Astrocyte (in vitro differentiated cells and primary cell): ENCODE measurements at places on chromosomes 16 and 17. TPM values are rescaled to one million over a fixed set of nuclear protein-coding genes. Genes with fewer than 3 reads are reported as not detected.

DNA sequence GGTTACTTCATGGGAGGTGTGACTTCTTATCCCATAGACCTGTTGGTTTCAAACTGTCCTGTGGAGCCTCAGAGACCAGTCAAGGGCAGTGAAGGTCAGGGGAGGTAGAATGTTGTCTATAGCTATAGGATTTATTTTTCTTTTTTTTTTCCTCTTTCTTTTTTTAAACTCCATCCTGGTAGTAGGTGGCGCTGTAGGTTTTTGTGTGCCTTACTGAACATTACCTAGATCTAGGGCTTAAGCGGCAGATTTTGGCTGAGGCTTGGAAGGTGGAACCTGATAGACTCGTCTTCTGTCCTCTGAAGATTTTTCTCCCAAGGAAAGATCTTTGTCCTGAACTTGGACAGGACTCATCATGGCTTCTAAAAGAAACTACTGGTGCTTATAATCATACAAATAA is 8.2 kb upstream of the LASP1NB start:
- DNase-seq = no peak

The ASIC2 gene
- total RNA-seq = 0.36 TPM in 1 of 2 replicates, not detected in the other

GRCh38 chr16:74651841-74652240 is 14.8 kb downstream of the RFWD3 start:
- DNase-seq = no peak

DNA sequence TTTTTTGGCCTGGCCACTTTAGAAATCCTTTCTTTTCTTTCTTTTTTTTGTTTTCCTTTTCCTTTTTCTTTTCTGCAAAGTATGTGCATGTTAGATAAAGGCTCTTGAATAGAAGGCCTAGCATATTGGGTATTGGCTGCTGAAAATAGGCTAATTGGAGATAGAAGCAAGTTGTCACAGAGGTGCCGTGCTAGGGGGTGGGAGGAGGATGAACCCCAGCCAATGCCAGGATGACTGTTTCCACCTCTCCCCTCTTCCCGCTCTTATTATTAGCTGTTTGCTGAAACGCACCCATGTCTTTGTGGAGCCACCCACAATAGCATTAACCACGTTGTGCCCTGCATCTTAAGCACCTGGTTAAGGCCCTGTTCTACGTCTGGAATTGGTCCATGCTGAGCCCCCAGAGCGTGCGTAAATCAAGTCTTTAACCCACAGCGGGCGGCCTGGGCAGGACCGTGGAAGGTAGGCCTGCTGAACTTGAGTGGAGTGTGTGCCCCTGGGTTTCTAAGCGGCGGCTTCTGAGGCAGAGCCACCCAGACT is 123.6 kb downstream of the MSI2 start:
- DNase-seq = no peak

DNA sequence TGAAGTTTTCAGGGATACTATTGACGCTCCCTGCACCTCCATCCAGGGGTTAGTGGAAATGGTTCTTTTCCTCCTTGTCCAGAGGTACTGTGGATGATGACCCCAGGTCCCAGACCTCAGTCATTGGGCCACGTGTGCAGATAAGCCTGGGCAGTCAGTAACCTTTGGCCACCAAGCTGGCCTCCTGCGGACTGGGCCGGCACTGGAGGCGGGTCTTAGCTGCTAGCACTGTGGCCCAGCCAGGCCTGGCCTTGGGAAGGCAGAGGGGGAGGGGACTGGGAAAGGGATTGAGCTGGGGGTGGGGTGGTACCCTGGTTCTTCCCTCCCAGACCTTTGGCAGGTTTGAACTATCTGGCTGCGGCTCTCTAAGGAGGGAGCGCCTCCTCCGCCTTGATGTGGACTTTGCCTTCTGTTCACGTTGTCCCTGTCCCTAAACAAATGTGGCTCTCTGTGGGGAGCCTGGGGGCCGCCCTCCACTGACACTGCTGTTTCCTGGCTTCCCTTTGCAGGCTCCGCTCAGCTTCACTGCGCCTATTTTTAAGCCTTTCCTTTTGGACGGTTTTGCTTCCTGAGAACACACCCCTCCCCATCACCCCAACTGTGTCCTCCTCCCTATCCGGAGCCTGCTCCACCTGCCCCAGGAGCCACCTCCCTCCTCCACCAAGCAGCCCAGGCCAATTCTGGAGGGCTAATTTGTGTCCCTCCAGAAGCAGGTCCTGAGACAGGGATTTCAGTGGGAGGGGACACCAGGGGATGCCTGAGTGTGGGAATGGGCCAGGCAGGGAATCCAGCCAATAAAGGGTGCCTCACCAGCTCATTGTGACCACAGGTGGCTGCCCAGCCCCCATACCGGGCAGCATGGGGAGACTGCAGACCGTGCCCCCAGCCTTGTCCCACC is 251.9 kb downstream of the SEC14L1 start:
- no peak for DNase-seq

The CBX2 gene
- total RNA-seq = 3.9 and 6.7 TPM in 2 replicates

GRCh38 chr16:56600398-56600999 is 7.9 kb upstream of the MT2A start:
- DNase-seq = no peak
